ENCODE measurements at places on chromosomes 13 and 19.

DNA sequence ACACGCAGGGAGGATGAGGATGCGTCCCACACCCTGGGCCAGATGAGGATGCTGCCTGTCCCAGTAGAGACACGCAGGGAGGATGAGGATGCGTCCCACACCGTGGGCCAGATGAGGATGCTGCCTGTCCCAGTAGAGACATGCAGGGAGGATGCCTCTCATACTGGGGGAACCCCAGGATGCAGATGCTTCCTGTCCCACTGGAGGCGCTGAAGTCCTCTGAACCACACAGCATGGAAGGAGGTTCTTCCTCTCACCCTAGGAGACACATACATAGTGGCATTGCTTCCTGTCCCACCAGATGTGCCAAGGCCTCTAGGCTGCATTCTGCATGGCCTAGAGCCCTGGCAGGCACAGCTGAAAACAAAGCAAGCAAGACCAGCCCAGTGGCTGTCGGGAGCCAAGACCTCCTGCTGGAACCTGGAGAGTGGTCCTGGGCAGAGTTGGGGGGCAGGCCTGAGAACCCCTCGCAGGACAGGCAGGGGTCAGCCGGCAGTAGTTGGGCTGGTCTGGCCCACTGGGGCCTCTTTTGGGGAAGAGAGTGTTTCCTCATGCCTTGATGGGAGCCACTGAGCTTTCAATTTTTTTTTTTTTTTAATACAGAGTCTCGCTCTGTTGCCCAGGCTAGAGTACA, 4.3 kb downstream of the HPN start:
- DNase-seq, result no peak

GRCh38 chr13:39321574-39321973, 281.4 kb downstream of the LHFPL6 start:
- DNase-seq, result no peak

- no peak for DNase-seq
Measured at GRCh38 chr13:47121092-47121763, 224.4 kb upstream of the HTR2A start.

GRCh38 chr13:67292886-67293285, 62.8 kb upstream of the PCDH9 start:
- no peak for DNase-seq

DNA sequence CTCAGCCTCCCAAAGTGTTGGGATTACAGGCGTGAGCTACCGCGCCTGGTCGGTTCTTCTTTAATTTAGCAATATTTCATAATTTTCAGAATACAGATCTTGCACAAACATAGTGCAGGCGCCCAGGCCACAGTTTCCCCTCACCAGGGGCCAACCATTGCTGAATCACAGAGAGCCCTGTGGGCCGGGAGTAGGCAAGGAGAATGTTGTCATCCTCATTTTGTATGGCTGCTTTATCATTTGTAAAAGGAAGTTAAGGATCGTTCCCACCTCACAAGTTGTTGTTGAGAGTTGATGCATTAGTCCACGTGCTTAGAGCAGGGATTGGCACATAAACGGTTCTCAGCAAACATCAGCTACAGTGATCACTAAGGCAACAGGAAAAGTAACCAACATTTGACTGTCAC, 30.2 kb downstream of the MEIS3 start:
- DNase-seq, result peak; percentile 88

GRCh38 chr13:112345826-112346172, 30.4 kb upstream of the SPACA7 start:
- DNase-seq, result no peak

DNA sequence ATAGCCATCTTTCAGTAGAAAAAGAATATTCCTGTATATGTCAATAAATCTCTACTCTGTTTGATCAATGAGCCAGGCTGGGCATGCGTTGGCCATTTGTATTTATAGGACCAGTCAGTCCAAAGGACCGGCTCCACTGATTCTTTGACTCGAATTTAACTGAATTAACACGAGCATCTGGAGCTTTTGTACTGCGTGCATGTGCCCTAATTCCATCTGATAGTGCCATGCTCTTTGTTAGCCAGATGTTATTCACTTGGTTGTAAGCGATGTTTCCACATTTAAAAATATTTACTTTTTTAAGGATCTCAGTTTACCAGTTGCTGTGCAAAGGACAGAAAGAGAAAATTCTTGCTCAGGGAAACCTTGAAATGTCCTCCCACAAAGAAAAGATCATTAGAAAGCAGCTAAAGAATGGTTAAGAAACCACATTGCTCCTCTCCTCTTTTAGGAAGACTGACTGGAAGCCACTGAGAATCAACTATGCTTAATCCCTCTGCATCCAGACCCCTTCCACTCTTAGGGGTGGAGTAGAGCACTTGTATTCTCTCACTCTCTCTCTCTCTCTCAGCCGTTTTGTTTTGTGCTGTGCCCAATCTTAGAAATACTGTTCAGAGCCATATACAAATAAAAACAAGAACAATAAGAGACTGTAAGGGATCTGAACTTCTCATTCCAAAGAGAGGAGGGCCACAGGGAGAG, 165.8 kb downstream of the DCLK1 start:
- DNase-seq, result no peak

GRCh38 chr19:2477732-2478191, 1.8 kb downstream of the GADD45B start:
- DNase-seq, result peak; percentile 64

- no peak for DNase-seq
Measured at GRCh38 chr19:1101337-1101698, 2.5 kb upstream of the GPX4 start.

DNA sequence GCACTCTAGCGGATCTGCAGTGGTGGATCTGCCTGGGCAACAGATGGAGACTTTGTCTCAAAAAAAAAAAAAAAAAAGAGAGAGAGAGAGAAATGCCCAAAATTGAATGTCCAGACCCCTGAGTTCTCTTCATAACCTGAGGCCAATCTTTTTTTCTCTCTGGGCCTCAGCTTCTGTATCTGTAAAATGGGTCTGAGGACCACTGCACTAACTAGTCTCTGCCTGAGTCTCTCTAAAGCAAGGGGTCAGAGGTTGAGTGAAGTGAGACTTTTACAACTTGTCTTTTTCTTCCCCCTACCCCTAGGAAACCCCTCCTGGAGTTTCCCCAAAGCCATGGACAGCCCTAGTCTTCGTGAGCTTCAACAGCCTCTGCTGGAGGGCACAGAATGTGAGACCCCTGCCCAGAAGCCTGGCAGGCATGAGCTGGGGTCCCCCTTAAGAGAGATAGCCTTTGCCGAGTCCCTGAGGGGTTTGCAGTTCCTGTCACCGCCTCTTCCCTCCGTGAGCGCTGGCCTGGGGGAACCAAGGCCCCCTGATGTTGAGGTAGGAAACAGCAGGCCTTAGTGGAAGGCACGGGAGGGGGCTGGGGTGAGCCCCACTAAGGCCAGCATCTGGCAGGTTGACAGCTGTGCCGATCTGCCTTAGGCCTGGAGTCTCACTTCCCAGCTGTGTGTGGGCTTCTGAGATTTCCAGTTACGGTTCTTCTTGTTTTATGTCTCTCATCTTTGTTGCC, 1.8 kb downstream of the TMEM91 start:
- DNase-seq, result no peak

GRCh38 chr19:55340784-55341147, 1.1 kb downstream of the KMT5C start:
- DNase-seq, result no peak

GRCh38 chr13:48681905-48682304, 28.2 kb downstream of the CYSLTR2 start:
- DNase-seq, result no peak

DNA sequence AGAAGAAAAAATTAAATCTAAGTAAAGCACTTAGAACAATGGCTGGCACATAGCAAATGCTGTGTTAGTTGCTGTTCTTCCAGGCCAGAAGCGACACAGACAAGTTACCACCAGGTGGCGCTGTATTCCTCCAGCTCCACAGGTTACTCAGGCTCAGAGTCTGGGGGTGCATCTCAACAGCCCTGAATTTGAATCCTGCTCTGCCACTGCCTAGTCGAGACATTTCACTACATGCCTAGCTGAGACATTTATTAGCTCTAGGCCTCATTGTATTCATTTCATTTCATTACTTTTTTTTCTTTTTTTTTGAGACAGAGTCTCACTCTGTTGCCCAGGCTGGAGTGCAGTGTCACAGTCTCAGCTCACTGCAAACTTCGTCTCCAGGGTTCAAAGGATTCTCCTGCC, 16.4 kb upstream of the CYP2B6 start:
- no peak for DNase-seq

- DNase-seq, result no peak
Measured at GRCh38 chr19:55254625-55254977, 4.2 kb downstream of the PPP6R1 start.

DNA sequence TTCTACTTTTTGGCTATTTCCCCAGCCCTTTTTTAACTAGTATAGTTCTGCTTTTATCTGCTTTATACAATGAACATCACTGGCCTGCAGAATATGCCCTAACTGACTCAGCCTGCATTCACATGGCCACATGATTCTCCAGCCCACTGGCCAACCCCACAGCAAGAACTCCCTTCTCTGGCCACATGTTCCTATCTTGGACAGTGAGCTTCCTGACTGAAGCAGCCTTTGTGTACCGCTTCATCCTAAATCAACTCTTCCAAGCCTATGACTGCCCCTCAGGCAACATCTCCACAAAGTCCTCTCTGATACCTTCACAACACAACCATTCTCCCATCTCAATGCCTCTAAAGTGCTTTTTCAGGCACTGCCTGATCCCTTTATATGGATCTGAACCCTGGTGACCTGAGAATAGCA, 214.1 kb downstream of the COL4A1 start:
- no peak for DNase-seq

DNA sequence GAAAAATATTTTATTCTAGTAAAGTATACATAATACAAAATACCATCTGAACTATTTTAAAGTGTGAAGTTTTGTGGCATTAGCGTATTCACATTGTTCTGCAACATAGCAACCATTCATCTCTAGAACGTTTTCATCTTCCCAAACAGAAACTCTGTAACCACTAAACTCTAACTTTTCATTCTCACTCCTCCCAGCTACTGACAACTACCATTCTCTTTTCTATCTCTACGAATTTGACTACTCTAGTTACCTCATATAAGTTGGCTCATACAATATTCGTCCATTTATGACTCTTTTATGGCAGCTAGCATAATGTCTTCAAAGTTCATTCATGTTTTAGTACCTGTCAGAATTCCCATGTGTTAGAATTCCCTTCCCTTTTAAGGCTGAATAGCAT, 150.5 kb upstream of the MIR17HG start:
- no peak for DNase-seq

DNA sequence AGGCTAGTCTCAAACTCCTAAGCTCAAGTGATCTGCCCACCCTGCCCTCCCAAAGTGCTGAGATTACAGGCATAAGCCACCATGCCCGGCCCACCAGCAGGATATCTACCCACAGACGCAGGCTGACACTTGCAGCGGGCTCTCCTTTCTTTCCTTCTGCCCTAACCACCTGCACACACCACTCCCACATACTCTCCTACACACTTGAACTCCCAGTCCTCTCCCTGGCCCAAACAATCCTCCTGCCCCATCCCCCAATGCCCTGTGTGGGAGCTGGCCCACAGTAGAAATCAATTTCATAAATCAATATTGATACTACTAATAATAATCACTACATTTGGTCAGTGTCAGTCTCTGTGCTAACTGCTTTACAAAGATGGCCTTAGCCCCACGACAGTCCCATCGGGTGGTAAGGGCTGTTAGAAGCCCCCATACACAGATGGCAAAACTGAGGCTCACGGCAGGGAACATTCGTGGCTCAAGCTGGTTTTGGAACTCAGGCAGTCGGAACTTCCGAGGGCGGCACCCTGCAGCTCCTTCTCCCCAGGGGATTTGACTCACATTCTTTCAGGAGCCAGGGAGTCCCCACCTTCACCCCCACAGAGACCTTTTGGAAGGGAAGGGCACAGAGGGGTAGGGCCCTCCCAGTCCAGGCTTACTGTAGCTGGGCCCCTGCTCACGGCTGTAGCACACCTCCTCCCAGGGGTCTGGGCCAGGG, 3.4 kb upstream of the DPF1 start:
- peak; percentile 7 for DNase-seq
